ENCODE measurements at places on chromosomes 2 and 18.

DNA sequence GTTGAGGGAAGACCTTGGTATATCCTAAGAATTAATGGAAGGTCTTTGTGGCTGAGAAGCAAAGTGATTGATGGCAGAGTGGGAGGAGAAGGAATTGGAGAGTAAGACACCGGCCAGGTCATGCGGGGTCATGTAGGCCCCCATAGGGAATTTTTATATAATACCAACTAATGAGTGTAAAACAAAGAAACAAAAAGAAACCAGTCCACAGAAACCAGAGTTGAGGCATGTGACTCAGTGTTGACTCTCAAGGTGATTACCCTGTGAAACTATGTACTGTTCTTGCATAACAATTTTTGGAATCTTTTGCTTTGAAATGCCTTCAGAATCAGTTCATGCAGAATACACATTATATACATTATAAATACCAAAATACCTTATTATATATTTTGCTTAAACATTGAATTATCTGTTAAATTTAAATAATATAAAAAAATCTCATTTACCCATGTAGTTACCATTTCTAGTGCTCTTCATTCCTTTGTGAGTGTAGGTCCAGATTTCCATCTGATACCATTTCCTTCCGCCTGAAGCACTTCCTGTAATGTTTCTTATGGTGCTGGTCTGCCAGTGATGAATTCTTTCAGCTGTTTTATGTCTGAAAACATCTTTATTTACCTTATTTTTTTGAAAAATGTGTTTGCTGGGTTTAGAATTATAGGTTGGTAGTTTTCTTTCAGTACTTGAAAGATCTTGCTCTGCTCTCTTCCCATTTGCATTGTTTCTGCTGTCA is 8.6 kb downstream of the CLIP4 start:
- DNase-seq, result no peak

- no peak for DNase-seq
Observed at GRCh38 chr18:34773378-34773777, 63.3 kb downstream of the DTNA start.

DNA sequence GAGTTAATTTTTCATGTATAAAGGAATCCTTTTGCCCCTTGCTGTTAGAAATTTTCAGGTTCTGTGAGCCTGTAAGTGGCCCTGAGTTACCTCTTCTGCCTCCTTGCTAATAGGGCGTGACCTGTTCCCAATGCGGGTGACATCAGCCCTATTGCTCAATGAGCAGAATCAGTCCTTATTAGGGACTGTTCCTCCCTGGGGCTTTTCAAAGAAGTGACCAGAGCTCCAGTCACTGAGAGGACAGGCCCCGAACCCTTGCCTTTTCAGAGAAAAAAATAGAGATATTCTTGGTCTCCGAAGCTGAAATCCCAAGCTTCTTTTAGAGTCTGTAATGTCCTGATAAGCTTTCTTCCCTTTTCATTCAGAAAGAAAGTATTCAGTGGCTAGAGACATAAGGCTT is 8.2 kb upstream of the APOB start:
- DNase-seq, result no peak

DNA sequence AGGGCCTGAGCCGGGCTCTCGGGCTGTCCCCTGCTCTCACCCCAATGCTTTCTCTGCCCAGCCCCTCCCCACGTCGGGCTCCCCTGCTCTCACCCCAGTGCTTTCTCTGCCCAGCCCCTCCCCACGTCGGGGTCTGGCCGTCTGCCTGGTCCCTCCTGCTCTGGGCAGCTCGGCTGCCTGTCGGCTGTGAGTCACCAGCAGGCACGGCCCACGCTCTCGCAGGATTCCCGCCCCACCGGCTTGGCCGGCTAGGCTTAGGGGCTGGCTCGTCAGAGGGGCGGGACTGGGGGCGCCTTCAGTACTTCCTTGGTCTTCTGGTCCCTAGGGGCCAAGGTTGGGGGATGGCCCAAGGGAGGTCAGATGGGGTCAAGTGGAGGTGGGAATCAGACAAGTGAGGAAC is 3.3 kb downstream of the BOK start:
- no peak for DNase-seq

GRCh38 chr2:218285604-218286003 is 6.7 kb downstream of the TMBIM1 start:
- DNase-seq, result no peak

- no peak for DNase-seq
Observed at GRCh38 chr18:13388586-13389490, 170.3 kb downstream of the LDLRAD4 start.

DNA sequence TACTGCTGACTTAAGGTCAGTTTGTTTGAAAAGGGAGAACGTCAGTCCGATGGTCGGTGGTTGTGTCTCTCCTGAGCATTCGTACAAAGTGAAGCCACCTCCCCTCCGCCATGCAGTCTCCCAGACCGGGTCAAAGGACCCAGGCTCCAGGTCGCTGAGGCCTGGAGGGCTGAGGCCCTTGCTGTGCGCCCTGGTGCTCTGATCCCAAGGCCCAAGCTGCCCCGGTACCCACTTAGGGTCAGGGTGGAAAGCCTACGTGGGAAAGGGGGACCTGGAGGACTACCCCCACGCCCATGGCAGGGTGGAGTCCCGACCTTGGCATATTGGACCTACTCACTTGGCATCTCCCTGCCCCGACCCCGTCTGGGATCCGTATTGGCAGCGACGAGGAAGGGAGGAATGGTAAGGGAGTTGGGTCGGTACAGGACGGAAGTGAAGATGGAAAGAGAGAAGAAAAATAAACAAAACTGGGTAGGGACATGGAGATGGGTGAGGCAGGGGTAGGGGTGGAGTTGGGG is 8.0 kb upstream of the SIX3 start:
- no peak for DNase-seq

DNA sequence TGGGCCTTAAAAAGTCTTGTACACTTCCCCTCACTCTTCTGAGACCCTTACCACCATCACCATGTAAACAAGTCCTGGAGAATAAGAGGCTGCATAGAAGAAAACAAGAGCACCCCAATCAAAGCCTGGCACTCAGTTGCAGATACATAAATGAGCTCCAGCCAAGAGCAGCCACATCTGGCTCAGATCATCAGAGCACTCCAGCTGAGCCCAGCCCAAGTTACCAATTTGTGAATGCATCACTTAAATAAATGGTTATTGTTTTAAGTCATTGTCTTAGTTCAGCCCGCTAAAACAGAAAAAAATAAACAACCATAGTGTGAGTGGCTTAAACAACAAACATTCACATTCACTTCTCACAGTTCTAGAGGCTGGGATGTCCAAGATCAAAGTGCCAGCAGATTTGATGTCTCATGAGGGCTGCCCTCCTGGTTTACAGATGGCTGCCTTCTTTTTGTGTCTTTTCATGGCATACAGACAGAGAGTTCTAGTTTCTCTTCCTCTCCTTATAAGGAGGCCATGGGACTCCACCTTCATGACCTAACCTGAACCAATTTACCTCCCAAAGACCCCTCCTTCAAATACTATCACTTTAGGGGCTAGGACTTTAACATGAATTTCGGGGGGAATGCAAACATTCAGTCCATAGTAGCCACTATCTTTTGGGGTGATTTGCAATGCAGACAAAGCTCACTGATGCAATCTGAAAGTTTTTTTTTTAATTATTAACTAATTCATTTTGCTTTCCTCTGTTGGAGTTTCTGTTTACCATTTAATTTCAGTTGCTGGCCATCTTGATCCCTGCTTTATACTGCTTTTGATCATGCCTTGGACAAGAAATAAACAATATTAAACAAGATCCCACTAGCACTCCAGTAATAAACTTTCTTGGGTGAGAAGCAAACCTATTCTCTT is 187.5 kb upstream of the ACVR2A start:
- DNase-seq, result no peak

DNA sequence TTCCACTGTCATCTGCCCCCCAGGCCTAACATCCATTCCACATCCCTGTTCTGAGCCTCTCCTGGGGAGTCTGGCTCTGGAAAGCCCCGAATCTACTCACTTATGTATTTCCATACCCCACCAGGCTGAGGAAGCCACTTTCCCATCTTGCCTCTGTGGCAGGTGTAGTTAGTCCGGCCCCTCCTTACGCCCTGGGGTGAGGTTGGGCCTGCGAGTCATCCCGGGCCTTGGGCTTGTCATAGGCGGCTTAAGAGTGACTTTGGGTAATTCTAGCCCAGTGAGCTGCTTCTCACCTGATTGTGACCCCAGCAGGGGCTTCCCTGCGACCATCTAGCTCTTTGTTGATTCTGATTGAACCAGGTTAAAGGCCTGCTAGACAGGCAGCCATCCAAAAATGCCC is 21.1 kb downstream of the PCARE start:
- DNase-seq, result no peak

DNA sequence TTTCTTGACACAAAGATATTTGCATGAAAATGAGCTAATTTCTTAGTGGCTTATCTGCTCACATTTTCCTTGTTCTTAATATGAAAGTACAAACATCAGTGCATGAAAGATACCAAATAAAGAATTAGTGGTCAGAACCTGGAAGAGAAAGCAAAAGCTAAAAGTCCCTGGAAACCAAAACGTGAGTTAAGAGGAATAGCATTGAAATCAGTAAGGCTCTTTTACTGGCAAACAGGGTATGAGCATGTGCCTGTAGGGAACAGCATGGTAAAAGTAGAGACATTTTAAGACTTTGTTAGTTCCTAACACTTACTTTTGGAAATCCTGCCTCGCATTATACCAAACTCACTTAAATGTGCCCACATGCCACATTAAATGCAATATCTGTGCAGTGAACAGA is 31.9 kb upstream of the CWC22 start:
- DNase-seq, result no peak

DNA sequence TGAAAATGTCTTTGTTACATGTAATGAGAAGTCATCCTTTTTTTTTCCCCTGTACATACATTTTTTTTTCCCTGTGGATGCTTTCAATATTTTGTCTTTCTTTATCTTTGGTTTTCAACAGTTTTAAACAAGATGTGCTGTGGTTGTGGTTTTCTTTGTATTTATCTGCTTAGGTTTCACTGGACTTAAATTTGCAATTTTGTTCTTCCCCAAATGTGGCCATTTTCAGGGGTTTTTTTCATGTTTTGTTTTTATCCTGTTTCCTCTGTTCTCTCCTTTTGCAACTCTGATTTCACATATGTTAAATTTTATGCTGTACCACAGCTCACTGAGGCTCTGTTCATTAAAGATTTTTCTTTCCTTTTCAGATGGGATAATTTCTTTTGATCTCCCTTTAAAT is 41.7 kb downstream of the GALNT1 start:
- no peak for DNase-seq

GRCh38 chr2:35978218-35978617 is 377.4 kb upstream of the CRIM1 start:
- no peak for DNase-seq

DNA sequence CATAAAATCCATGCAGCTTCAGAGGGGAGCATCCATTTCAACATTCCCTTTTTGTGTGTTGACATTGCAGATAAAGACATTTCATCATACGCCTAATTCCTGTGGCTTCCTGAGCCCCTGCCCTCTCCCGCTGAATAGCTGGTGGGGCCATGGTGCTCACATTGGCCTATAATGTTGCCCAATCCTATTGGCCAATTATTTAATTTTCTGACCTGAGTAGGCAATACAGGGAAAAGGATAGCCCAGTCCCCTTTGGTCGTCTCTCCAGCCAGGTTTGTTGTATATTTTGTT is 163.8 kb upstream of the MYCN start:
- no peak for DNase-seq

DNA sequence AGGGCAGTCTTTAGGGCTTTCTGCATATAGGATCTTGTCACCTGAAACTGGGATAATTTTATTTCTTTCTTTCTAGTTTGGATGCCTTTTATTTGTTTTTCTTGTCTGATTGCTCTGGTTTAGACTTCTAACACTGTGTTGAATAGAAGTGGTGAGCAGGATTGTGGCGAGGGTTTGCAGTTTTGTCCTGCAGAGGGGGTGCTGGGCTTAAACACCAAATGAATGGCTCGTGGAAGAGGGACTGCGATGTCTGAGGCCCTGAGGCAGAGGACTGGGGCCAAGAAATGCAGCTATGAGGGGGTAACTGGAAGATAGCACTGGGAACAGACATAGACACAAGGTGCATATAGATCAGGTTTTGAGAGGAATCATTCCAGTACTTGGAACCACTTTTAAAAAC is 20.5 kb downstream of the UBE2F start:
- DNase-seq, result no peak

- no peak for DNase-seq
Observed at GRCh38 chr2:127115471-127116199, 8.7 kb upstream of the BIN1 start.

- DNase-seq, result no peak
Observed at GRCh38 chr2:56648802-56649201, 465.0 kb downstream of the CCDC85A start.

DNA sequence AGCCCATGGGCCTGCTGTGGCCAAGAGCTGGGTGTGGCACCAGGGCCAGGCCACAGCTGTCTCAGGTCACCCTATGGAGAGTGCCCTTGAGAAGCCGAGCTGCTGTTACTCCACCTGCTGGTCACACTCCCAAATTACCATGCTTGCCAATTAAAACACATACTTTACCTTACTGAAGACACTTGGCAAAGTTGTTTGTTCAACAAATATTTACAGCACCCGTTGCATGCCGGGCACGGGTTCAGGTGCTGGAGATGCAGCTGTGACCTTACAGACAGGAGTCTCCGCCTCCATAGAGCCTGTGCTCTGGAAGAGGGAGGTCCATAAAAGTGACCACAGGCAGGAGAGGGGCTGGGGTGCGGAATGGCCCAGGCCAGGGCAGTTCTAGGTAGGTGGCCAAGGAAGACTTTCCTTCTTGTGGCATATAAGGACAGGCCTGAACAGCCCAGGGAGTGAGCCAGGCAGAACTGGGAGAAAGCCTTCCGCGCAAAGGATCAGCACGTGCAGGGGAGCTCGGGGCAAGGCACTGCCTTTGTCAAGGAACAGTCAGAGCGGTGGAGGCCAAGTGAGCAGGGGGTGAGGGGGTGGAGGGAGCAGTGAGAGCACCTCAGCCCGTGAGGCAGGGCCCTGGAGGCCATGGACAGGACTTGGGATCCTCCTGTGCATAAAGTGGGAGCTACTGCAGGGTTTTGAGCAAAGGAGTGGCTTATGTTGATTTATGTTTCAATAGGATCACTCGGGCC is 23.6 kb upstream of the RBM44 start:
- DNase-seq, result no peak

- DNase-seq, result no peak
Observed at GRCh38 chr2:233588400-233588799, 21.8 kb upstream of the USP40 start.

GRCh38 chr2:134296301-134296700 is 42.4 kb downstream of the MGAT5 start:
- DNase-seq, result no peak

Measured in NCI-H1930 (cell line).